ENCODE measurements at places on chromosomes 4 and X.

- no peak for DNase-seq
These were observed 20.5 kb downstream of the SEL1L3 start for GRCh38 chr4:25842229-25842845.

- DNase-seq, result peak; percentile 14
These were observed at the start of gene SORCS2 for GRCh38 chr4:7192252-7193029. SORCS2 (plus strand) TSS chr4:7192538.

DNA sequence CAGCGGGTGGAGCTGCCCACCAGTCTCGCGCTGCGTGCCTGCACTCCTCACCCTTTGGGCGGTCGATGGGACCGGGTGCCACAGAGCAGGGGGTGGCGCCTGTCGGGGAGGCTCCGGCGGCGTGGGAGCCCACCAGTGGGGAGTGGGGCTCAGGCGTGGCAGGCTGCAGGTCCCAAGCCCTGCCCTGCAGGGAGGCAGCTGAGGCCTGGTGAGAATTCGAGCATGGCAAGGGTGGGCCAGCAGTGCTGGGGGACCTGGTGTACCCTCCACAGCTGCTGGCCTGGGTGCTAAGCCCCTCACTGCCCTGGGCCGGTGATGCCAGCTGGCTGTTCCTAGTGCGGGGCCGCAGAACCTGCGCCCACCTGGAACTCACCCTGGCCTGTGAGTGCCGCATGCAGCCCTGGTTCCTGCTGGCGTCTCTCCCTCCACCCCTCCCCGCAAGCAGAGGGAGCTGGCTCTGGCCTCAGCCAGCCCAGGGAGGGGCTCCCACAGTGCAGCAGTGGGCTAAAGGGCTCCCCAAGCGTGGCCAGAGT lies 746.6 kb upstream of the PABPC4L start:
- DNase-seq, result no peak

- no peak for DNase-seq
These were observed 688.7 kb downstream of the IL1RAPL1 start for GRCh38 chrX:29275928-29276327.

DNA sequence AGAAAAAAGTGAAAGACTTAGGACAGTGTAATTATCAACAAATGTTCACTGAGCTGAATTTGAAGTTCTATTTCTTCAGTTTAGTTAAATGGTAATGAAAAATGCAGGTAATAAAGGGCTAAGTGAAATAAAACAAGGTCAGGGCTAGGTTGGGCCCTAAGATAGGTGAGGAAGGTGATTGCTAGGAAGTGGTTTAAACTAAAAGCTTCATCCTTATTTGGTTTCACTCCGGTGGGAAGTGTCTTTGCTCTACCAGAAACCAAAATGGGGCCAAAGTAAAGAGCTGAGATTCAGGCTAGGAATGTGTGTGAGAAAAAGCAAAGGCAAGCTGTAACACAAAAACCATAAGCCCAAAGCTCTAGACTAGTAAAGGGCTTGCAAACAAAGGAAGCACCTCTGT lies 31.0 kb downstream of the TAB3 start:
- no peak for DNase-seq

DNA sequence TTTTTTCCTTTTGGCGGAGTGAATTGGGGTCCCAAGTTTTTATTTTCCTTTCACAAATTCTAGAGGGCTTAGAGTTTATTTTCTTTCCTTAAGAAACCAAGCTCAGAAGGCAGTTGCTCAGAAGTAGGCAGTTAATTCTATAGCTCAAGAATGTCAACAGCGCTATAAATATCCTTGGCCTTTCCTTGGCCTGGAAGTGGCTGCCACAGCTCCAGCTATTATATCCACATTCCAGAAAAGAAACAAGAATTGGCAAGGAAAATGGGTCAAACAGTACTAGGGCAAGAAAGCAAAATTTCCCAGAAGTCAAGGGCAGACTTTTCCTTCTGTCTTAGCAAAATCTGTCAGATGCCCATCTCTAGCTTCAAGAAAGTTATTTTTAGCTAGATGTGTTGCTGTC lies 31.0 kb downstream of the SLC10A6 start:
- DNase-seq, result no peak

DNA sequence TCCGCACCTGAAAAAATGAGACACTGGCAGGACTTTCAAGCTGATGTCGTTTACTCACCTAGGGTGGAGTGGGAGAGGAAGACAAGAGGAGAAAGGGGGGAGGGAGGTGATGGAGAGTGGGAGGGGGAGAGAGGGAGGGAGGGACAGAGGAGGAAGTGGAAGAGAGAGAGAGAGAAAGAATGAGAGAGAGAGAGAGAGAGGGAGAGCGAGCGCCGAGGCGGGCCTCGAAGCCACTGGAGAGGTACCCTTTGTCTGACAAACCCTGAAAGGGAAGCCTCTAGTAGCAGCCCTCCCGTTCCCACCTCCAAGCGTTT lies 296 bp upstream of the ADGRL3 start:
- DNase-seq, result no peak

- DNase-seq, result no peak
These were observed 18.7 kb upstream of the FMR1NB start for GRCh38 chrX:147962476-147962875.

DNA sequence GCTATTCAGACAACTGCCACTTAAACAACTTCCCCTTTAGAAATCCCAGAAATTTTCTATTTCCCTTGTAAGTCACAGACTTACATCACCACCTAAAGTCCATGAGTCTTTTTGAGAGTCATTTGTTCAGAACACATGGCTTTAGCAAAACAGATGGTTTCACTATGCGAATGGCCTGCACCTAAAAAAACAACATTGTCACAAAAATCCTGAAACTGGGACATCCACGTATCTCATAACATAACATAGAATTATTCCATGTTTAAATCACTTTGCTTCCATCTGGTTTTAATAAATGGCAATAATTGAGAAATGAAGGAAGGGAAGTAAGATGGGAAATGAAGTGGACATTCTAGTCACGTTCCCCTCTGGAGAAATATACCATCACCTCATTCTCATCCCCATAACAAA lies 155.3 kb upstream of the EDNRA start:
- DNase-seq, result no peak
